ENCODE measurements at places on chromosomes 11 and 22.

DNA sequence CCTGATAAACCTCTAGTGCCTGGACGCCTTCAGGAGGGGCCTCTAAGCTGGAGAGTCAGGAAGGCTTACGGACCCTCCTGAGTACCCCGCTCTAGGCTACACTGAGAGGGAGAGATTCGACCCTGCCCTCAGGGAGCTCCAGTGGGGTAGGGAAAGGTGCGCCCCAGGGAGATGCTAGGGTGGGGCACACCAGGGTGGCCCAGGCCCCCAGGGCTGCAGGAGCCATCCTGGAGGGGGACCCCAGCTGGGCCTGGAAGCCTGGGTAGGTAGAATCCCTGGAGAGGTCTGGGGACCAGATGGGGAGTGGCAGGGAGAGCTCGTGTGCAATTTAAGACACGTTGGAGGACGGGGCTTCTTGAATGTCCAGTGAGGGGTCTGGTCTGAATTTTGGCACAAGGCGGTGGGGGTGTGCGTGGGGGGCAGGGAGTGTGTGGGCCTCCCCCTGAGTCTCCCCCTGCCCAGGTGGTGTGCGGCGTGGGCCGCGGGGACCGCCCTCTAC, 4.7 kb downstream of the CARNS1 start:
- DNase-seq, result no peak

GRCh38 chr11:777288-778255, at the start of gene GATD1:
Gene GATD1, minus strand, starts transcription at chr11:777487. Its CDS starts 25 bp downstream, at chr11:777462.
- peak; percentile 93 for DNase-seq

GRCh38 chr11:28146123-28146751, 38.0 kb downstream of the METTL15 start:
- DNase-seq, result no peak

DNA sequence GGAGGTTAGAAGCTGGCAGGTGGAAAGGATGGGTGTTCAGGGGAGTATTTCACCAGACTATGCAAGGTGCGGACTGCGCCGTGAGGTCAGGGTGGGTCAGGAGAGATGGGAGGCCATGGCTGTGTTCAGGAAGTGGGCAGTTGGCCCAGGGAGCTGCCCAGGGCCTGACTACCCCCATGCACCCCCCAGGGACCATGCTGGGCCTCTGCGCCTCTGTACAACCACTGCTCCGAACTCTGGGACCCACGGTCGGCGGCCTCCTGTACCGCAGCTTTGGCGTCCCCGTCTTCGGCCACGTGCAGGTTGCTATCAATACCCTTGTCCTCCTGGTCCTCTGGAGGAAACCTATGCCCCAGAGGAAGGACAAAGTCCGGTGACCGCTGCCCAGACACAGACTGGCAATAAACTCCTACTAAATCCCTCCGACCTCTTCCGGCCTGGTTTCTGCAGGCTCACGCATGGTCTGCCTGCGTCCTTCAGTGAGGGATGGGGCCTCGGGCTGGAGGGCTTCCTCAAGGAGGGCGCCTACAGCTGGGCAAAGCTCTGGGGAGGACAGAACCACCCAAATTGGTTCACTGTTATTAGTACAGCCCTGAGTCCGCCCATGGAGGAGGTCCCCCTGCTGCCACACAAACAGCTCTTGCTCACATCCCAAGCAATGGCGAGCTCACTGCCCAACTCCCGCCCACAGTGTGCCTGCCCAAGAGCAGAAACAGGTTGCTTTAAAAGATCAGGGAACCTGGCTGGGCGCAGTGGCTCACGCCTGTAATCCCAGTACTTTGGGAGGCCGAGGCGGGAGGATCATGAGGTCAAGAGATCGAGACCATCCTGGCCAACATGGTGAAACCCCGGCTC, 4.2 kb downstream of the PHLDA2 start:
- no peak for DNase-seq

DNA sequence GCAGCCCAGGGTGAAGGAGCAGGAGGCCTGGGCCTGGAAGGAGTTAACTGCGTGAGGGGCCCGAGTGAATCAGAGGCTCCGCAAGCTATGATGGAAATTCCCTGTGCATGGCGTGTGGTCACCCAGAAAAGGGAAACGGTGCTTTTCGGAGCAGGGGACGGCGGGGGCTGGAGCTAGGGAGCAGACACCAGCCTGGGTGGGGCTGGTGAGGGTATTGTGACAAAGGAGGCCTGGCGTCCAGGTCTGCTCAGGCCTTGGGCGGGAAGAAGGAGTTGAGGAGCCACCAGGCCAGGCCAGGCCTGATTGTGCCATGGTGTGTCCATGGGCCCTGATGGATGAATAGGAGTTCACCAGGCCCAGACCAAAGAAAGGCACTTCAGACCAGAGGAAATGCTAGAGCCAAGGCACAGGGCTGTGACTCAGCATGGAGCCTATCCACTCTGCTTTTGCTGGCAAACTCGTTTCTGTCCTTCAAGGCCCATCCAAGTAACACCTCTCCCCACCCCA, 12.8 kb upstream of the SPI1 start:
- DNase-seq, result no peak

Data from activated CD4-positive, alpha-beta T cell treated with anti-CD3 and anti-CD28 coated beads for 4 hours (primary cell).